SIG-M5 (cell line): ENCODE measurements at places on chromosomes 7 and 10.

- no peak for DNase-seq
Measured at GRCh38 chr10:103910442-103911012, 7.5 kb downstream of the STN1 start.

GRCh38 chr7:5053175-5053574 lies 7.5 kb downstream of the RBAK start:
- no peak for DNase-seq

DNA sequence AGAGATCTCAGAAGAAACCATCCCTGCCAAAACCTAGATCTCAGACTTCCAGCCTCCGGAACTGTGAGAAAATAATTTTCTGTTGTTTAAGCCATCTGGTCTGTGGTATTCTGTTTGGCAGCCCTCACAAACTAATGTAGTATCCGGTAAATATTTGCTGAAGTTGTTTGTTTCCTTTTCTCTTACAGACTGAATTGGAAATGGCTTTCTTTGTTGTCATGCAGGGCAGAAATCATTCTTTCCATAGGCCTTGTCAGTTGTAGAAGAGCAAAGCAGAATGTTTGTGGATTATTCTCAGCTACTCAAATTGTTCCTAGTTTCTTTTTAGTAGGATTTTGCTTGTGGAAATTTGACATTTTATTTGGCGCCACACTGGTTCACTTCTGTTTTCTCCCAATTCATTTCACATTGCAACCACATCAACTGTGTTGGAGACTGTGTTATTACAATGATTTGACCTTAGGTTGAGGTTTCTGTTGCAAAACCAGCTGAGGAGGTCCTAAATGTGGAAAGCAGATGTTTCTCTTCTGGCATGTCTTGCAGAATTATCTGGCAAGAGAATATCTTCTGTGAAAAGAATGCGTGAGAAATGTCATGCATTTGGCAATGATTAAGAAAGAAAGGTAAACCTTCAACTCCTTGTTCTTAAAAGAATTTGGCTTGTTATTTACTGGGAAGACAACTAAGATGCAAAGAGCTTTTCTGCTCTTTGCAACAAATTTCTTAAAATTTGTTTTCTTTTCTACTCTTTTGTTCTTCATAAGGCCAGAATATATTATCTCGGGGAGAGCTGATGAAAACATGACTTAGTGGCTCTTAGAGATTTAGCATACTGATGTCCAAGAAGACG lies 25.8 kb downstream of the ACTA2 start:
- no peak for DNase-seq

- no peak for DNase-seq
Measured at GRCh38 chr10:71581376-71581775, 138.2 kb downstream of the C10orf105 start.

DNA sequence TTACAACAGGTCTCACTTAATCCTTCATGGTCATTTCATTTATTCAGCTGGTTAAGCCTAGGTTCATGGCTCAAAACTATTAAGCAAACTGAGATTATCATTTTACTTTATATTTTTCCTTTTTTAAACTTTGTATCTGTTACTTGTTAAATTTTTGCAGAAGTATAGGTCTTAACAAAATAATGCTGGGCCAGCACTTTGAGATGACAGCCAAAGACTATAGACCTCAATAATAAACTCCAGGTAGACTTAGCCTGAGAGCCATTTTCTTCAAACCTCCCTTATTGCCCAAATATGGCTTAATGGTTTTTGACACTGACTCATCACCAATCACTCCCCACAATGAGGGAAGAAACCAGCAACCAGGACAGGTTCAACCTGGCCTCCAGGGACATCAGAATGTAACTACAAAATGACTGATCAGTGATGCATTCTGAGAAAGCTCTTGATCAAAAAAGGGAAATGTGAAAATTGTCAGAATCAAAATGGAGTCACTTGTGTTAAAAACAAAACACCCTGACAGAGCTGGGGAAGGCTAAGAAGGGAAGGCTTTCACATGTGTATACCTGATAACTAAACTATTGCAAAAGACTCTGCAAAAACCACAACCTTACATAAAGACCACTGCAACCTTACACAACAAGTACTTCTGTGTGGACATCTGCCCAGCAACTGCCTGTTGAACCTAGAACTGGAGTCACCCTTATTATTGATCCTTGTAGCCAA lies 2.1 kb upstream of the CCDC126 start:
- no peak for DNase-seq

DNA sequence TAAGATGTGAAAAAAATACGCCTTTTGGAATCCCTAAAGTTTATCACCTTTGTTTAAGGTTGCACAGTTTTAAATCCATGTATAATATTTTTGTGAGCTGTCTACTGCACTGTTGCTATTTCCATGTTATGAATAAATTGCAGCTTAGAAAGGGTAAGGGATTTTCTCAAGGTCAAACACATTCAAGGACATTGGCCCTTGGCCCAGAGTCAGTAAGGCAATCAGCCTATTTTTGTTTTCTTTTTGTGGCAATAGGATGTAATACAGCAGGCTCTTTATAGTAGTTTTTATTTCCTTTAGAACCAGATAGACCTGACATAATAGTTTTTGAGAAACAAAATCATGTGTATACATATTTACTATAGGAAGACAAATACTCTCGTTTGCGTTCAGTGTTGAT lies 219.8 kb downstream of the ACTR3B start:
- no peak for DNase-seq
